ENCODE measurements at places on chromosomes 13 and 19. TPM values are rescaled to one million over a fixed set of nuclear protein-coding genes. Genes with fewer than 3 reads are reported as not detected.

DNA sequence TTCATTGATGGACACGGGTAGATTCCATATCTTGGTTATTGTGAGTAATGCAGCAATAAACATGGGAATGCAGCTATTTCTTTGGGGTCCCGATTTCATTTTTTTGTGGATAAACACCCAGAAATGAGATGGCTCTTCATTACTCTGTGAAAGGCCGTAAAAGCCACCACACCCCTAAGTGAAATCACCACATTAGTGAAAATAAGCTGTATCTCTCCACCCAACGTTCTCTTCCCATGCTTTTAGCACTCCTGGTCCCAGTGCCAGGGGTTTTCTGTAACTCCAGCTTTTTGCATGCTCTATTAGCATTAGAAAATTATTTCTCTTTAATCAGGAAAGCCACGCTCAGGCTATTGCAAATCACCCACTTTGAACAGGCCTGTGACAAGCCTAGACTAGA is 15.8 kb downstream of the CHAMP1 start:
- DNase-seq: no peak

GRCh38 chr19:41918653-41919244 is 9.5 kb downstream of the ERFL start:
- no peak for DNase-seq

The PCDH9 gene
- total RNA-seq: 52.7 TPM

The OR7C1 gene
- total RNA-seq: 6.3 TPM

The ANKRD24 gene
- 1.4 TPM for total RNA-seq

Measured in umbilical cord (tissue), 2 donors.